ENCODE measurements at places on chromosomes 5 and 9.

- no peak for DNase-seq
Observed at GRCh38 chr9:134488331-134489280, 153.0 kb upstream of the COL5A1 start.

GRCh38 chr5:170228762-170229435, 3.9 kb upstream of the C5orf58 start:
- DNase-seq: no peak

GRCh38 chr9:129838707-129839259, 3.5 kb downstream of the USP20 start:
- peak; percentile 74 for DNase-seq

DNA sequence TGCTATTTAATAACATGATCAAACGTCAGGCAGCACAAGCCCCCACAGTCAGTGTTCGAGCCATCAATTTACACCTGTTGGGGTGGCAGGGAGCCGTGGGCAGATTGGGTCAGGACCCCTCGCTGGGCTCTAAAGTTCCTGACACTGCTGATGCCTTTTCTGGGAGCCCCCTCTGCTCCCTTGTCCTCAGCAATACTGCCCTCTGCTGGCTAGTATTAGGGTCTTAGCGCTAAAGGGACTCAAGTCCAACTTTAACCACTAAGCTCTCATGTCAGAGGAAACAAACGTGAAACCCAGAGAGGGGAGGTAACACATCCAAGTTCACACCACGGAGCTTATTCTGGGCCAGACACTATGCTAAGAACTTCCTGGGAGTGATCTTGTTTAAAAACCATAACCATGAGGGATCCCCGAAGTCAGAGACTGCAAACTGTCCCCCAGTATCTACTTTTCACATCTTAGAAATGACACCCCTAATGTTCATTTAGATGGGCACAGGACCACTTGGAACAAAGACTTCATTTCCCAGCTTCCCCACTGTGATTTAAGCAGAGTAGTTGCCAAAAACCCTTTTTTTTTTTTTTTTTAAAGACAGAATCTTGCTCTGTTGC, 20.4 kb downstream of the ANKS6 start:
- DNase-seq: peak; percentile 73

DNA sequence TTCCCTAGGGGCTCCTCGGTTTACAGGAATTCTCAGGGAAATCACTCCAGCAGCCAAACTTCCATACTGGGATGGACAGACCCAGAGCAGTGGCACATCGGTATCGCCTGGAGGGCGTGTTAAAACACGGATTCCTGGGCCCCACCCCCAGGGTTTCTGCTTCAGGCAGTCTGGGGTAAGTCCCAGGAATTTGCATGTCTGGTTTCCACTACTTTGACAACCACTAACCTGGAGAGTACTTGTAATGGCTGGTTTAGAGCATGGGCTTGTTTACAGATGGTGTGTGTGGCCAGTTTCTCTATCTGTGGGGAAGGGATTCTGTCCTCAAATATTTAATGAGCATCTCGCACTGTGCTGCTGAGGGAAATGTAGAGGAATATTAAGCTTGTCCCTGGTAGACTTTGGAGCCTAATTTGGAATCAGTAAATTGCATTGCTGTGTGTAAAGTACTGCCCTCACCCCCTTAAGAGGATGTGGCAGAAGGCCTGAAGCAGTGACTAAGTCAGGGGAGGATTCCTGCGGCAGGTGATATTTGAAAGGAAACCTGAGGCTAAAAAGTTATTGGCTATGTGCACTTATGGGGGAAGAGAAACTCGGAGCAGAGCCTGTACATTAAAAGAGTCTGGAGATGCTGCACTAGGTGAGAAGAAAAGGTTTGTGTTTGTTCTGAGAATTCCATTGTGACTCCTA, 18.6 kb upstream of the TJP2 start:
- DNase-seq: no peak

DNA sequence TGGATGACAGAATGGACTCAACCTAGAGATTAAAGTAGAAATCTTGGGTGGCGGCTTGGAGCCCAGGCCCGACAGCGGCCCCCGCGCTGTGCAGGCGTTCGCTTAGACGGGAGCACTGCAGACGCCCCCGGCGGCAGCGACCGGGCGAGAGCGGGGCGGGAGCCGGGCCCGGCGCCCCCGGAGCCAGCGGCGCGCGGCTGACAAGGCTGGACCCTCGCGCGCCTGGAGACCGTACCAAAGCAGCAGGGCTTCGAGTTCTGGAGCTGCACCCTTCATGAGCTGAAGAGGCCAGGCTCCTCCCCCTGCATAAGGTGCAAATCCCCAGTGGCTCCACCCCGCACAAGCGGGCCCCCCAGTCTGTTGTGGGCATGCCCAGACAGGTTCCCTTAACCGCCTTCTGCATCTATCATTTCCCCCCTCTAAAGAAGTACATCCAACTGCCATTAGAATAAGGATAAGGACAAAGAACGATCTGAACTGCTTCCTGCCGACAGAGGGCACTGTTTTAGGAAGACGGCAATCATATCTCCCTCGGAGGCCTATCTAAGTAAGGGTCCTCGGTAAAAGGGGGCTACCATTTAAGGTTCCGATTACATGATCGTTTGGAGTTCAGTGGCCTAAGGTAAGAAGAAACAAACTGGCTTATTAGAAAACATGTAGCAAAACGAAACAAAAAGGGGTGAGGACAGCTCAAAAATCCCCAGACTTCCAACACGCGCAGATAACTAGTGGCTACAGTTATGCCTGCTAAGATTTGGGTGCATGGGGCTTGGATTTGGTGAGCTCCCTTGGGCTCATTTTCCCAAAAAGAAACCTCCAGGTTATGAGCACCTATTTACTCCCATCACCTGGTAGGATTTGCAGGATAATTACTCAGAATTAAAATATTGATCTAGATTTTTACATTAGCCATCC, 66.3 kb downstream of the RGMB start:
- DNase-seq: no peak

DNA sequence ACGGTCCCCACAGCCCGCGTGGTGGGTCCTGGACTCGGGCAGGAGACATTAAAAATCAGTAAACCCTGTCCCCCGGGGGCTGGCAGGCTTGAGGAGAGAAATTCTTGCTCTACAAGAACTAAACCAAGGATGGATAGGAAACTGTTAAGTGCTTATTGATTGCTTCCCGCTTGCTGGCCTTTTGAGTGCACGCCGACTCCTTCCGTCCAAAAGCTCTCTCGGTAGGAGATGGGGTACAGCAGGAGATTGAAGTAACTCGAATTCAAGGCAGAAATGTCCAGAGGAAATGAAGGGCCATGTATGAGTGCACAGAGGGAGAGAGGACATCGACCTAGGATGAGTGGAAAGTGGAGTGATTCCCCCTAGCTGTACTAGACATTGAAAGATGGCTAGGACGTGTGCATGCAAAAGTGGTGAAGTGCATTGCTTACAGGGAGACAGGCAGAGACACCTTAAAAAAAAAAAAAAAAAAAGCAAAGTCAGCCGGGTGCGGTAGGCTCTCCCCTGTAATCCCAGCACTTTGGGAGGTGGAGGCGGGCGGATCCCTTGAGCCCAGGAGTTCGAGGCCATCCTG, 923 bp downstream of the RECK start:
- no peak for DNase-seq

- no peak for DNase-seq
Observed at GRCh38 chr9:33103501-33104281, 27.2 kb upstream of the SMU1 start.

GRCh38 chr5:82753374-82753773, 323.8 kb downstream of the TMEM167A start:
- DNase-seq: no peak

DNA sequence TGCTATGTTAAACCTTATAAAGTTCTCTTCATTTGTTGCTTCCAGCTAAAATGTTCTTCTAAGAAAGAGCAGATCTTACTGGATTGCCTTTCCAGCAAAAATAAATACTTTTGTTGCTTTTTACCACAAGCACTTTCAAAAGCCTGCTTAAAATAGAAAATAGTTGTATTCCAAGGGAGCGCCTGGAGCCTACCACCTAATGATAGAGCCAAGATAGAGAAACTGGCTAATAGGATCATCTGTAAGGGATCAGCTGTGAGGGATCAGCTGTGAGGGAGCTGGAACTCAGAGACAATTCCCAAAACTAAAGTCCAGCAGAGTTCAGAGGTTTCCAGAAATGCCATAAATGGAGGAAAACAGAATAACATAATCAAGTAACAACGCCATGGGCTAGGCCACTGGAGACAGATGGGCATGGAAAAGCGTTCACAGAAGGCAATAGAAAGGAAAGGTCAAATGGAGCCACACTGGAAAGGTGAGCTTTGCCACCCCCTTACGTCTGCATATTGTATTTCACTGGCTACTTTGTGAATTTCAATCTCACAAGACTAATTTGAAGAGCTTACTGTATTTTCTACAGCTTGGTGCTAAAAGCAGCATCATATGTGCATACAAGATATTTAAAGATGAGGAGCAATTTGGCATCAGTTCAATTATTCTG, 140.6 kb upstream of the TLE4 start:
- no peak for DNase-seq

GRCh38 chr5:149156435-149157083, 15.3 kb downstream of the ABLIM3 start:
- no peak for DNase-seq

GRCh38 chr9:26677965-26678706, 214.5 kb downstream of the CAAP1 start:
- peak; percentile 76 for DNase-seq

- no peak for DNase-seq
Observed at GRCh38 chr5:78377718-78378105, 17.3 kb downstream of the SCAMP1 start.

DNA sequence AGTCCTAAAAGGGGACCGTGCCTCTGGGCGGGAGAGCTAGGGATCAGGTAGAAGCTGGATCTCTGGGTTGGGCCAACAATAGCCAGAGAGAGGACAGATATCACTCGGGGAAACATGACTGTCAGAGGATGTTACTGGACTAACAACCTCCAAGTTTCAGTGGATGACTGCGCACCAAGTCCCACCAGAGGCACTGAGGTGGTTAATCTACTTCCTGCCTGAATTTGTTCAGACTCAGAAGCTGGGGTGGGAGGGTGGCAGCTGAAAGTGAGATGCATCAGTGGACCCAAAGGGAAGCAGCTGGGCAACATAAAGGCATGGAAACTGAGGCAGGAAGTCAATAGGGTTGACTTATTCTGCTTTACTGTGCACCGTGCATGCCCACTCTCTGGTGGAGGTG, 130.1 kb upstream of the SLC44A1 start:
- DNase-seq: no peak

- DNase-seq: peak; percentile 14
Observed at GRCh38 chr5:53109056-53109442, 508 bp downstream of the MOCS2 start.

GRCh38 chr9:137263506-137263905, 8.4 kb downstream of the NELFB start:
- no peak for DNase-seq

DNA sequence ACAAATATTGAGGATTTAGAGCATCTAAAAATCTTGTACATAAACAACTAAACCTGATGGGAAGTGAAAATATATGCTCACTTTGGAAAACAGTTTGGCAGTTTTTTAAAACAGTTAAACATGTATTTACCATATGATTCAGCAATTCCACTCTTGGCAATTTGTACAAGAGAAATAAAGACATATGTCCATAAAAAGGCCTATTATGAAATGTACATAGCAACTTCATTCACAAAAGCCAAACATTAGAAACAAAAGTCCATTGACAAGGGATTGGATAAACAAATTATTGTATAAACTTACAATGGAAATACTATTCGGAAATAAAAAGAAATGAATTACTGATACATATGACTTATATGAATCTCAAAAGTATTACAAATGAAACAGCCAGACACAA, 196.2 kb upstream of the SLC24A2 start:
- no peak for DNase-seq

DNA sequence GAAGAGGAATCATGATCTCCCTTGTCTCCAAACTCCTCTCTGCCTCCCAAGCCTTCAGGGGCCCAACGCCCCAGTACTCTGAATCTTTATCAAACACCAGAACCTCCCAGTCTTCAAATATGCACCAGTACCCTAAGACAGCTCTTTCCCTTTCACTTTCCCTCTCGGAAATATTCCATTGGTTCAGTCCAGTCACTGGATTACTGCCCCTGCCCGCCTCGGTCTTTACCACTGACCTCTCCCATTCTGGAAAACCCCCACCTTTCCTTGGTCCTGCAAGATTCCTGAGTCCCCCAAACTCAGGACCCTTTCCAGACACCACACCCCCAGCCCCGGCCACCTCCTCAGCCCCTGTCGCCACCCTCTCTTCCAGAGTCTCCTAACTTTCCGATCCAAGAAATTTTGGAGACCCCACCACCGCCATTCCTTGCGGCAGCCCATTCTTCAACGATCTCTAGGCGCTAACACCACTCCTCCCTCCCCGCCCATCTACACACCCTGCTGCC, 674 bp downstream of the C5orf15 start:
- DNase-seq: peak; percentile 45

GRCh38 chr5:124755041-124755440, 8.6 kb upstream of the ZNF608 start:
- DNase-seq: no peak

DNA sequence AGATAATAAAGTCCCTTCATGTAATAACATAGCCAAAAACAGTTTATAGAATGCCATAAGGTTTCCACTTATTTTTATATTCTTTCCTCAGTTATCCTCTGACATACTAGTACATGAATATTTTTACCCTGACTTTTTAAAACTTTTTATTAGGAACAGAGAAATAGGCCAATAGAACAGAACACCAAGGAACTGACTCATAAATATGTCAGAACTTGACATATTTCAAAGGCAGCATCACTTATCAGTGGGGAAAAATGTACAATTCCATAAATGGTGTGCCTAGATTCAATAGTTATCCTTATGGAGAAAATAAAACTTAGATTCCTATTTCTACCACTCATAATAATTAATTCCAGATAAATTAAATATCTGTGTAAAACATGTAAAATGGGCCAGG, 9.4 kb downstream of the STARD4 start:
- DNase-seq: no peak

DNA sequence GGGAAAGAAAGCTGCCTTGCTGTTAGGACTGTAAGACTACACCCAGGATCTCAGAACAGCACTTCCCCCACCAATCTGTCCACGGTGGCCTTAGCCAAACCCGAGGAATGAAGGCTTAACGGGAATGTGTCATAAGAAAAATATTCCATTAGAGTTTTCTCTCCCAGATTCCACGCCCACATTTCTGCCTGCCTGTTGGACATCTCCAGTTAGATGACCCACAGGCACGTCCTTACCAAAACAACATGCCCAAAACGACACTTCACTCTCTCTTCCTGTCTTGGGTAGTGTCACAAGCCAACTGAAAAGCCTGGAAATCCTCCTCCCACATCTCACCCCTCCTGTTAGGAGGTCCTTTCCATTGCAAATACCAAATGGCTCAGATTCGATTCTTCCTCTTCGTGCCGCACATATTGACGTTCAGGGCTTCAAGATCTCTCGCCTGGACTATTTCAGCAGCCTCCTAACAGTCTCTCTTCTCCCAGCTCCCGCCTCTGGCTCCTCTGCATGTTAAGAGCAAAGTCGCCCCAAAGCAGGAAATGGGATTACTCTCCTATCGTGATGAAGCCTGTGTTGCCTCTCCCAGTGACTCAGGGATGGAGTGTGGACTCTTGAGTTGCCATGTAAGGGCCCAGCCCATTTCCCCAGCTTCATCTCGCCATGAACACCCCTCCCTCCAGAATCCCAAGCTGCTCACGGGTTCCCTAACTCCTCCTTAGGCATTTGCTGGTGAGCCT, 159.3 kb downstream of the NR3C1 start:
- peak; percentile 97 for DNase-seq
